Bone marrow (tissue), 2 donors: ENCODE measurements at places on chromosomes 7 and 10.

GRCh38 chr10:42623929-42624328, 14.4 kb downstream of the ZNF33B start:
- DNase-seq: no peak

DNA sequence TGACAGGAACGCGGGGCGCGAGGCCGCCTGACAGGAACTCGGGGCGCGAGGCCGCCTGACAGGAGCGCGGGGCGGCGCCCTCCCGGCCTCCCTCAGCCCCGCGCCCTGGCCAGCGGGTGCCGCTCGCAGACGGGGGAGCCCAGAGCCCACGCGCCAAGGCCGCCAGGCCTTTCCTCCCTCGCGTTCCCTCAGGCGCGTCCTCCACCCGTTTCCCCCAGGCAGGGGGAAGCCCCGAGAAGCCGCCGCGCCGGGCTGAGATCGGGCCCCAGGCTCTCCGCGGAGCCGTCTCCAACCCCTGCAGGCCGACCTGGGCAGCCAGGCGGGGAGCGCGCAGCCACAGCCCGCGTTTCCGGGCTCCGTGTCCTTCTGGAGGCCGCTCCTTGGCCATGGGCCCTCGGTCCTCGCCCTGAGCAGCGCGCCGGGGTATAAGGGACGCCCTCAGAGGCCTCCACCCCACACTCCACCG, 17.7 kb downstream of the PTPRN2 start:
- DNase-seq: no peak

DNA sequence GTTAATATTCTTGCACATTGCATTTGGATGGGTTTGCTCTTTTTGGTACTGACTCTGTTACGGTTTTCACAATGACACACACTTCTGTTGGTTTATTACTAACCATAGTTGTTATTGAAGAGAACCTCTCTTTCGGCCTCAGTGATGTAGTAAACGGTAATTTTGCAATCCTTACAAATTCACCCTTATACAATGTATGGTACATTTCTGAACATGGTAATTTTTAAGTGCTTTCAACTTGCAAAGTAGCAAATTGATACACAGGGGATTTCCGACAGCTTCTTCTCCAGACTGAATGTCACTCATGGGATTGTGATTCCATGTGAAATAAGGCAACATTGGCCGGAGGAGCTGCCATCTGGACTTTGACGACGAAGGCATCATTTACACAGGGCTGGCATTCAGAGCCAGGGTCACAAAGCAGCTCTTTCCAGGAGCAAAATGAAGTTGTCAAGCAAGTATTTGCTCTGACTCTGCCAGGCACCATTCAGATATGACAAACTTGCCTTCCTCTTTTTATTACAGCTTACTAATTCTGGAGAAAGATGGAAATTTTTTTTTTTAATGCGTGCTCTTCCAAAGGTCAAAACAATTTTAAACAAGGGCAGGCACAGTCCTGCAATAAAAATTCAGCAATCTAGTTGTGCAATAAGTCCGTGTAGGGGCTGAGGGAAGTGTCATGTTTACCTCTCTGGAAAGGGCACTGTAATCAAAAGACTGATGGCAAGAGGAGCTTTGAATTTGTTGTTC, 711.5 kb upstream of the C7orf33 start:
- no peak for DNase-seq

- DNase-seq: no peak
Measured at GRCh38 chr10:47111329-47111862, 188.6 kb upstream of the GDF10 start.

DNA sequence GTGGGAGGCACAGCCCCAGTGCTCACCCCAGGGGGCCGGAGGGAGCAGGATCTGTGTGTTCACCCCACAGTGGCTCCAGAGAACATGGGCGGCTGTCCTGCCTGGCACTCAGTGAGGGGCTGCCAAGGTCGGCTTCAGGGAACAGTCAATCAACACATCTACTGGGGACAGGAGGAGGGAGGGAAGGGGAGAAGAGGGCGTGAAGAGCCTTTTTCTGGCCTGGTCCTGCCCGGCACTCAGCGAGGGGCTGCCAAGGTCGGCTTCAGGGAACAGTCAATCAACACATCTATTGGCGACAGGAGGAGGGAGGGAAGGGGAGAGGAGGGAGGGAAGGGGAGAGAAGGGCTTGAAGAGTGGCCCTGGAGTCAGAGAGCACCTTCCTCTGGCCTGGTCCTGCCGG, 184.9 kb downstream of the ADARB2 start:
- no peak for DNase-seq

GRCh38 chr10:16943295-16944285, 126.4 kb upstream of the RSU1 start:
- DNase-seq: no peak

- no peak for DNase-seq
Measured at GRCh38 chr7:97871659-97872024, 566 bp downstream of the ASNS start.

DNA sequence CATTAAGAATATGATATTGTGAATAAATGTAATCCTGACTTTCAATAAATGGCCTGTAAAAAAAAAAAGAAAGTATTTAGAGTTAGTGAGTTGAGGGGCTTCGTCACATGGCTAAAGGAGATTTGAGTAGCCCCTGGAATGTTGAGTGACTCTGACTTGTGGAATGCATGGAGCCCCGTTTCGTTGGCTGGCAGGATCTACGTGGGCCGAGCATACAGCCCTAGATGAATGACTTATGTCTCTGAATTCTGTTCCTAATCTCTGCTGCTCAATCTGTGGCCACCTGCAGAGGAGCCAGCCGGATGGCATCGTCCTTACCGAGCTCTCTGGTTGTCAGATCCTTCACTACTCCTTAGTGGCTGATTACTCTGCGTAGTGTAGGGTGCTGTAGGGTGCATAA, 155.7 kb downstream of the MGMT start:
- DNase-seq: no peak

DNA sequence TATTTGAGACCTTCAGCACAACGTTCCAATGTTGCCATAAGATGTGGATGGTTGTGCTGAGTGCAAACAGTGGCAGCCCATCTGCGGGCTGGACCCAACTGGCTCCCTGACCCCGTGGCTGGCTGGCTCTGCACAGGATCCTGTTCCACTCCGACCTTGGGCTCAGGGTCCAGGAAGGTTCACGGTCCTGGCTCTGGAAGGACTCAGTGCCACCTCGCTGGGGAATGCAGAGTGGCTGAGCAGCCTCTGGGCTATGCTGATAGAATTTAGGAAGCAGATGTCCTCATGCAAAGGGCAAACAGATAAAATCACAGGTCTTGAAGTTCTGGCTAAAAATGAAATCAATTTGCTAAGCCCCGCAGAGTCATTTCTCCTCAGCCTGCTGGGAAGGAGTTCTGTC, 171.6 kb downstream of the PIP4K2A start:
- no peak for DNase-seq

DNA sequence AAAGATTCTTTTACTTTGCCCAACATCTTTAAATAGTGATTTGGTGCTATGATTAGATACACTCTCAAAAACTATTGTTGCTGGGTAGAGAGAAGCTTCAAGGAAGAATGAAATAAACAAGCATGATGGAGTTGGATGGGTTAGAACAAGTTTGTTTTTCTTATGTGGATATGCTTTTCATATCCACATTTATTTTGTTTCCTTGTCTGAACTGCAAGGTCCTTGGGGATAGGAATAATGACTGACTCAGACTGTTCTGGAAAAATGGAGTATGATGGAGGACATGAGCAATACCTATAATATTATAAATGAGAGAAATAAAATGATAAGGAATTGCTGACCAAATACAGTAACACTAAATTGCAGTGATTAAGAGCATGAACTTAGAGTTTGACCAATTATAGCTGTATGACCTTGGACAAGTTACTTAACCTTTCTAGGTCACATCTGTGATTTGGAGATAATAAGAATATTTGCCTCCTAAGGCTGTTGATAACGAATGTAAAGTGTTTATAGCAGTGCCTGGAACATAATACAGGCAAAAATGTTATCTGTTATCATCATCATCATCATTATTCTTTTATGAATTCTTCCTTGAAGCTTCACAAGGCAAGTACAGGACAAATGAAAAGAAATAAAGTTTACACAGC, 847.5 kb downstream of the LRMDA start:
- DNase-seq: no peak

DNA sequence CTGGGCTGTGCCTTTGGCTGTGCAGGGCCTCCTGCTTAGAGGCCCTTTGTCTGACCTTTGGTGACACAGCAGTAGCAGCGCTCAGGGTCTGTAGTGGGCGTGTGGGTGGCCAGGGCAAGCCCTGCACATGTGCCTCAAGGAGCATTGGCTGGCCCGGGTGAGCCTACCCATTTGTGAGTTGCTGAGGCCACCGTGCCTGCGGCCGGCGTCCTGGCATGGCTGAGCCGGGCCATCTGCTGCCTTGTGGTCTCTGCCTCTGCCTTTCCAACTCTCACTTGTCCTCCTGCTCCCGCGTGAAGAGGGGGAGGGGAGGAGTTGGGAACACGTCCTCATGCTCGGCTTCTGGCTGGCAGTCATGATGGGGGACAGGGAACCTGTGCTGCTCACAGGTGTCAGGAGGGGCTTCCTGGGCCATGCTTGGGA, 9.2 kb upstream of the ORAI2 start:
- no peak for DNase-seq

DNA sequence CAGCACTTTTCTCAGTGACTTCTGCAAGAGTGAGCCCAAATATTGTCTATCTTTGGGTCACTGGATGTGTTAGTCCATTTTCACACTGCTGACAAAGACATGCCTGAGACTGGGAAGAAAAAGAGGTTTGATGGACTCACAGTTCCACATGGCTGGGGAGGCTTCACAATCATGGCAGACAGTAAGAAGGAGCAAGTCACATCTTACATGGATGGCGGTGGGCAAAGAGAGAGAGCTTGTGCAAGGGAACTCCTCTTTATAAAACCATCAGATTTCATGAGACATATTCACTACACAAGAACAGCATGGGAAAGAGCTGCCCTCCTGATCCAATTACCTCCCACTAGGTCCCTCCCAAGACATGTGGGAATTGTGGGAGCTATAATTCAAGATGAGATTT, 6.1 kb upstream of the HSPA12A start:
- no peak for DNase-seq

- no peak for DNase-seq
Measured at GRCh38 chr10:125377368-125377767, 217.0 kb upstream of the CTBP2 start.

GRCh38 chr7:48111596-48111995, 22.5 kb downstream of the UPP1 start:
- no peak for DNase-seq

- DNase-seq: no peak
Measured at GRCh38 chr10:1754506-1755153, 17.3 kb upstream of the ADARB2 start.
